Stimulated activated CD8-positive, alpha-beta memory T cell treated with anti-CD3 and anti-CD28 coated beads, Interleukin-15, amount 100 ng/mL, for 48 hours (primary cell): ENCODE measurements at places on chromosomes 2 and 18.

GRCh38 chr2:176612736-176613135 lies 343.5 kb downstream of the MTX2 start:
- no peak for DNase-seq

DNA sequence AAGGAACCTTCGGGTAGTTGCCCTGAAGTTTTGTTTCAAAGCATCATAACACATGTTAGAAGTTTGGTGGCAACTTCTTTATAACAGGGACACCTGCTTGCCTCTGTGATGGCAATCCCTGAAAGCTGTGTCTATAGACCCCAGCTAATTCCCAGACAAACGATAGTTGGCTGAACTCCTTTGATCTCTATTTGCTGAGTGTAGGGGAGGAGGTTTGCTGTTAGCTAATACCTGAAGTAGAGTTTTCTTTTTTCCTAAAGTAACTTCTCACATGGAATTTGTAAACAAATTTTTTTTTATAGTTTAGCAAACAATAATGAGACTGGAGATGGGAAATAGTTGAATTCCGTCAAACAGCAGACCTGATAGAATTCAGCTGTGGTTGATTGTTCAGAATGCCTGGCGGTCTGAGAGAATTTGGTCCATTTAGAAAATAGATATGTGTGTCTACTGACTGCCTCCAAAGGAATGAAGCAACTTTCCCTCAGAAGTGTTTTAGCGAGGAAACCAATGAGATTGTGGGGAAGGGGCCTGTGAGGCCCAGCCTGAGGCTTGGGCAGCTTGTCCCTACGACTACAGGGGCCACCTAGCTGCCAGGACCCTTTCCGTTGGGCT lies 123.5 kb upstream of the EPAS1 start:
- DNase-seq, result no peak

- no peak for DNase-seq
These were observed 78.1 kb downstream of the SPHKAP start for GRCh38 chr2:228103379-228103778.

DNA sequence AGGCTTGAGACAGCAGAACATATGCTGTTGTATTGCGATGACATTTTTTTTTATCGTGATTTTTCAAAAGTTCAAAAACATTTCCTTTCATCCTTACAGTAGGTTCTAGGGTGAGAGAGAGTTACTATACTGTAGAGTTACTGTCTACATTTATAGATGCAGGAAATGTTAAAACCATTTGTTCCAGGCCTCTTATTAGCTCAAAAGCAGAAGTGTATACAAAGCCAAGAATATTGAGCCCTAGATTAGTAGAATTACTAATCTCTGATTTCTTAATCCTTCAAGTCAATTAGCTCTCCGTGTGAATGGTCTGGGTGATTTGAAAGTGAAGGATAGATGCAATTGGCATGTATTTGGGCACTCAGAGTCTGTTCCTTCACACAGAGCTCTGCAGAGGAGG lies 73.1 kb downstream of the MAPRE2 start:
- DNase-seq, result no peak

DNA sequence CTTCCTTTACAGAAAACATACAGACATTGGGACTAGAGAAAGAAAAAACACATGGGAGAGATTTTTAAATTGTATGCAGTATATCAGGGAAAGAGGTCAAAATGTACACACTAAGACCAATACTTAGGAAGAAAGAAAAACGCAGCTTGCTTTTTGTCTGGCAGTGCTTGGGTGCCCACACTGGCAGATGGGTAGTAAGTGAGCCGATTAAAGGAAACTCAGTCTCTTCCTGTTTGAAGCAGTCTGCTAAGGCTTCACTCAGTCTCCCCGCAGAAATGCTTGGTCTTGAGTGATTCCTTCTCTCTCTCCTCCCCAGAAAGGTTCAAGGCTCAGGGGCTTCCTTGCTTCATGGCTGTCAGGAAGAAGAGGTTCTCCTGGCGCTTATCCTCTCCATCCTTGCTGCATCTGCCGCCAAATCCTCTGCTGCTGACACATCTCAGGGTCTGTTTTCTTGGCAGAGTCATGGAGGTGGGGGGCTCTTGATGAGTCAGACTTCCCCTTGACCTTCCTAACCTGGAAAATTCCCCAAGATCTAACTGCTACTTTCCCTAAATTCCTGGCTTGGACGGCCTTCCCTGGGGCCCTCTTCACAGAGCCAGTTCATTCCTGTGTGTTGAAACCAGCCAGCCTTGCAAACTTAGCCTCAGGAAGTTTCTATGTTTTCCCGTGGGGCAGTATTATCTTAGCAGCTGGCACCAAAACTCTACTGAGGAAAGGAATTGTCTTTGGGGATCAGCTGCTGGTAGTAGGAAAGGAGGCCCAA lies 10.5 kb upstream of the TMSB10 start:
- no peak for DNase-seq

- DNase-seq, result no peak
These were observed 108.7 kb downstream of the CELF4 start for GRCh38 chr18:37456873-37457272.

DNA sequence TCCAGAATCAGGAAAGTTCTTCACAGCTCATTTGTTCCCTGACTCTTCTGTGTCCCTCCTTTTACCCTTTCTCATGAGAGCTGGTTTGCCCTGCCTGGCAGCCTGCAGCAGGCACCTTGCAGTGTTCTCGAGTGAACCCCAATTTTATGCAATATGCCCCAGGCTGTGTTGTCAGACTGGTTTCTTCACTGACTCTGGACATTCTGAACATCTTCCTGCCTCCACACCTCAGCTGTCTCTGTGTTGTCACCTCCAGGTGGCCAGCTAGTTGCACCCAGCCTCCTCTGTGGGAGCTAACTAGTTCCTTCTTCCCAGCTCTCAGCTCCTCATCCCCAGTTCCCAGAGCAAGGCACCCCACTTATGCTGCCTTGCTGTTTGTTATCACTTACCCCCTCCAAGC lies 5.5 kb downstream of the SETBP1 start:
- DNase-seq, result no peak

DNA sequence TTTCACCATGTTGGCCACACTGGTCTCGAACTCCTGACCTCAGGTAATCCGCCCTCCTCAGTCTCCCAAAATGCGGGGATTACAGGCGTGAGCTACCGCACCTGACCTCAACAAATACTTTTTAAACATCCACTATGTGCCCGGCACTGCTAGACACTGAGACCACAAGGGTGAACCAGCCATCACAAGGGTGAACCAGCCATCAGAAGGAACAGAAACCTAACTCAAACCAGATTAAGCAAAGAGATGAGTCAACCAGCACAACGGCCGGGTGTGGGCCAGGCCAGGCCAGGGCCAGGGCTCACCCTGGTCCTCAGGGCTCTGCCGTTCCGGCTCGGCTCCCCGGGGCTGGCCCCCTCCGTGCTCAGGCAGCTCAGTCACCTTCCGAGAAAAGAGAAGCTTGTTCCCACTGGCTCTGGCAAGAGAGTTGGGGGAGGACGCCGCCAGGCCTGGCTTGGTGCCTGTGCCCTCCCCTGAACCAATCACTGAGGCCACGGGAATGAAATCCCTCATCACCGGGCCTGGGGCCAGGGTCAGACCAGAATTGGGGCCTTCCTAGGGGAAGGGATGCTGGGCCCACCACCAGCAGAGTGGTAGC lies 4.4 kb downstream of the TEX44 start:
- DNase-seq, result no peak

- peak; percentile 64 for DNase-seq
These were observed 8.0 kb downstream of the TMBIM1 start for GRCh38 chr2:218284106-218284811.

GRCh38 chr2:65532937-65533336 lies 100.5 kb upstream of the SPRED2 start:
- DNase-seq, result no peak

DNA sequence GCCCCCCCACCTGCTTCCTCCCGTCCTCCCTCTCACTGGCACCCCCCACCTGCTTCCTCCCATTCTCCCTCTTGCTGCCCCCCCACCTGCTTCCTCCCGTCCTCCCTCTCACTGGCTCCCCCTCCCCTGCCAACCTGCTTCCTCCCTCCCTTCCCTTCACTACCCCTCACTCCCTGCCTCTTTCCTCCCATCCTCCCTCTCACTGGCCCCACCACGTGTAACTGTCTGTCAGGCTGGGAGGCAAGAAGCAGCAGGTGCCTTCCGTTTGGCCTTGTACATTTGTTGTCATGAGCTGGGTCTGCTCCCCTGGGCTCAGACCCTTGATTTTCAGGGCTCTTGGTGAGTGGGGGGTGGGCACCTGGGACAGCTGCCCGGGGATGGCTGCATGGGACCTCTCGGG lies 19.1 kb downstream of the RTP5 start:
- DNase-seq, result no peak

- DNase-seq, result no peak
These were observed 14.1 kb downstream of the DDX1 start for GRCh38 chr2:15605721-15606120.

- DNase-seq, result no peak
These were observed 171.0 kb downstream of the DNER start for GRCh38 chr2:229543176-229543873.
